Stimulated activated CD4-positive, alpha-beta T cell treated with anti-CD3 and anti-CD28 coated beads, Interleukin-4, amount 100 ng/mL, for 48 hours (primary cell): ENCODE measurements at places on chromosomes 4 and X.

GRCh38 chr4:85573270-85573669 lies 98.3 kb downstream of the ARHGAP24 start:
- no peak for DNase-seq

- no peak for DNase-seq
Measured at GRCh38 chrX:4043951-4044350, 330.5 kb upstream of the PRKX start.

- no peak for DNase-seq
Measured at GRCh38 chr4:40570348-40571077, 59.2 kb downstream of the RBM47 start.

DNA sequence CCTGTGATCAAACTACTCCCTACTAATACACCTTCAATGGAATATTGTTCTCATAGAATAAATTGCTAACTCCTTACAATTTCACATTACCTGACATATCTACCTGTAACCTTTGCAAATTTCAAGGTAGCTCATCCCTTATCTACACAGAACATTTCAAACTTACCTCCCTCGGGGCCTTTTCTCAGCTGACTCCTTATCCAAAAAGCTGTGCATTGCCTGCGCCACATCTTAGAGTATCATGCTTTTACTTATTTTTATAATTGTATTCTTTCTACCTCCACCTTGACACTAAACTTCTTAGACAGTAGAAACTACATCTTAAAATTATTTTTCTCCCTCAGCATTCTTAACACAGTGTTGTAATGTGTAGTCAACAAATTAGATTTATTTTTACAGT lies 198.5 kb downstream of the FBXO8 start:
- no peak for DNase-seq
